ENCODE measurements at places on chromosomes 7 and 10.

DNA sequence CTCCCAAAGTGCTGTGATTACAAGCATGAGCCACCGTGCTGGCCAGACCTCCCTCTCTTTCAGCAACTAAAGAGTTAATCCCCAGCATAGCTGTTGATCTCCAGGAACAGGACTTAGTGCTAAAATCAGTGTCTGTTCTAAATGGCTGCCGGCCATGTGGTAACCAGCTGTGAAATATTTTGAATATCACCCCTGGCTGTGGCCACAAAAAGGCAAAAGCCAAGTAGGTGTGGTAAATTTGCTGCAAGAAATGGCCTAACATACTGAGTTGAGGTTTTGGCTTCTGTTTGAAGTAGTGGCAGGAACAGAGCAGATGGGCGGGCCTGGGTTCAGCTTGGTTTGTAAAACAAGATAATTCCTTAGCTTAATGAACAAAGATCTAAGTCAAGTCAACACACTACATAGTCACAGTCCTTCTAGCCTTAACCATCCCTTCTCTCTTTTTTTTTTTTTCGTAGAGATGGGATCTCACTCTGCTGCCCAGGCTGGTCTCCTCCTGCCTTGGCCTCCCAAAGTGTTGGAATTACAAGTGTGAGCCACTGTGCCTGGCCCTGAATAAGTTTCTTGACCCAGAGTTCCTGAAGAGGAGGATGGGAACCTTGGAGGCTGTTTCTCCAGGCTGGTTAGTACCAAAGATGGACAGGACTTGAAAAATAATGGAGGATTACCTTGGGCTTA, 22.7 kb upstream of the AGFG2 start:
- no peak for DNase-seq

- DNase-seq: no peak
Observed at GRCh38 chr10:130510755-130511154, 374.6 kb downstream of the GLRX3 start.

- DNase-seq: no peak
Observed at GRCh38 chr10:67923551-67923950, 39.1 kb downstream of the SIRT1 start.

DNA sequence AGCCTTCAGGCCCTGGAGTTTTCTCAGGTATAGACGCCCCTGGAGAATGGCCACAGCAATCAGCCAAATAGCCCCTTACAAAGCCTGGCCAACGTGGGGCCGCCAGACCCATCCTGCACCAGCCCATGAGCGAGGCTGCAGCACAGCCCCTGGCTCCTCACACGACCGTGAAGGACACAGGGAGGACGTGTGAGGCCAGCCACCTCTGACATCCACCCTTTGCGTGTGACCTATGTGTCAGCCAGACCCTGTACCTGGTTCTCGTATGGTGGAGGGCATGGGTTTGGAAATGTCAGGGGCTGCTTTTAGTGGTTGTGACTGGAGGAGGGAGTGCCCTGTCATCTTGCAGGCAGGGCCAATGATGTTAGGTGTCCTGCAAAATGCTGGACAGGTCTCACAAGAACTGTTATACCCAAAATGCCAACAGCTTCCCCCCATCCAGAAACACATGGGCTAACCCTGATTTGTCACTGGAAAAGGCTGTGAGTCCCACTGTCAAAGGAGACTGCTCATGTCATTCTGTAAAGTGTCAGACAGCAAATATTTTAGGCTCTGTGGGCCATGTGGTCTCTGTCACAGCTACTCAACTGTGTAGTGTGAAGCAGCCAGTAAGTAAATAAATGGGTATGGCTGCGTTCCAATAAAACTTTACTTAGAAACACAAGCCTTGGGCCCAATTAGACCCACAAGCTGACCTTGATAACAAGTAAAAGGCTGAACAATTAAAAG, 30.0 kb downstream of the NOD1 start:
- no peak for DNase-seq

DNA sequence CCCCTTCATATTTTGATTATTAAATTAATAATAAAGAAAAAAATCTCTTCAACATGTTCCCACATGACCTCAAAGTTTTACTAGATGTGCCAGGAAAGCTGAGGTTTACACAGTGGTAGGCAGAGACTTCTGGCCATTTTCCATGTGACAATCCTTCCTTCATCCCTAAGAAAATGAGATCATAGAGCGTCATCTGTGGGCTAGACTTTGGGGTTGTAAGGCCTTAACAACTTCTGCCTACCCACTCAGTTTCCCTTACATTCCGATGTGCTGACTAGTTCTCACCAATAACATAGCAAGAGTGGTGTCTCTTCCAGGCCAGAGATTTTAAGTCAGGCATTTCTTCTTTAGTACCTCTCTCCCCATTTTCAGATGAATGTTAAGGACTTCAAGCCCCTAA, 171.1 kb upstream of the PHF14 start:
- no peak for DNase-seq

DNA sequence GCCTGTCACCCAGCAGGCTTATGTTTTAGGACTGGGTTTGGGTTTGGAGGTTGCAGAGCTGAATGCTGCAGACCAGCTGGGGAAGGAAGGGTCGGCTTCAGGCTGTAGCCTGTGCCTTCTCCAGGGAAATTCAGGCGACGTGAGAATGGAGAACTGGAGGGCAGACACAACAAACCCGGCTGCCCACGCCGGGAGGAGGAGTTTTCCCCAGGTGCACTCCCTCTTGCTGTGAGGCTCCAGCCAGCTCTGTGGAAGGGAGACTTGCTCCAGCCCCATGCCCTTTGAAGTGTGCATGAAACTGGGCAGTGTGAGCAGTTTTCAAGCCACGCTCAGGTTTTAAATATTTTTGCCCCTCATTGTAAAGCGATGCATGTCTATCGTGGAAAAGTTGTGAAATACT, 279.1 kb downstream of the CCSER2 start:
- no peak for DNase-seq

DNA sequence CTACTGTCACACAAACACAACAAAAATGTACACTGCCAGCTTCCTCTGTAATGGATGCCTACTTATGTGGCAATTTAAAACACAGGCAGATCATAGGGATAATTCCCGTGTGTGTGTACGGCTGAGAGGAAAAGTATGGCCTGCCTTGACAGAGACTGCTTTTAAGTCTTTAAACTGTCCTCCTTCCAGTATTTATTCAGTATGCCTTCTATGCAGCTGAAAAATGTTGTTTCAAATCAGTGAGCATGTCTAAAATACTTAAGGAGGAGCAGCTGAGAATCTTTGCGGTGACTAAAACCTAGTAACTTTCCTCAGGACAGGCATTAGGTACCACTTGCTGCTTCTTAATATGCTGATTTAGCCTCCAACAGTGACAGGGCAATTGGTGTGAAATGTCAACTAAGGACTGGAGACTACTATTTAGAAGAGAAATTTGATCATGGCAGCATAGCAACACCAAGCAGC, 126.3 kb downstream of the CACNA2D1 start:
- DNase-seq: no peak

- DNase-seq: no peak
Observed at GRCh38 chr10:72597897-72598296, 28.0 kb downstream of the MICU1 start.

GRCh38 chr7:55158541-55159382, 139.9 kb downstream of the EGFR start:
- no peak for DNase-seq

GRCh38 chr7:101814081-101814990, 3.1 kb upstream of the CUX1 start:
- DNase-seq: no peak

GRCh38 chr10:93566435-93567276, at the start of gene FFAR4:
FFAR4 (plus strand) TSS chr10:93566665; CDS start chr10:93566721, 56 bp downstream.
- no peak for DNase-seq

GRCh38 chr10:2921956-2922680, 145.2 kb upstream of the PFKP start:
- DNase-seq: no peak

- DNase-seq: no peak
Observed at GRCh38 chr10:52877451-52877850, 104.9 kb upstream of the MBL2 start.

GRCh38 chr10:7288060-7288690, 122.7 kb downstream of the SFMBT2 start:
- no peak for DNase-seq

DNA sequence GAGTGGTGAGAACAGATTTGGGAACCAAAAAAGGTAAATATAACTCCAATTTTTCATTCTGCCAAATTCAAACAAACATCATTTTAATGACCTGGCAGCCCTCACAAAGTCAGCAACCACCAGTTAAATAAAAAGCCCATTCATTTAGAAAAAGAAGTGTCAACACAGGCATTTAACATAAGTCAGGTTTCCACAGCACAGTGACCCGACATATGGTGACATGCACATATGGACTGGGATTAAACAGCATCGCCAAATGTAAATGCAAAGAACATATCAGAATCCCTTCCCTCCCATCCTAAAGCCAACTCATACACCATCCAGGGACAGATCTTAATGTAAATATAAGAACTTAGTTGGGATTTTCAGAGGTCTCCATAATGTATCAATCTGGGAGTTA, 293.2 kb downstream of the FGFR2 start:
- no peak for DNase-seq

Data from right renal cortex interstitium (tissue), 3 donors.